ENCODE measurements at places on chromosomes 3 and 15.

GRCh38 chr3:152362086-152362485 lies 93.4 kb downstream of the MBNL1 start:
- DNase-seq: no peak

- DNase-seq: no peak
Measured at GRCh38 chr3:45972534-45973402, 22.9 kb downstream of the FYCO1 start.

- no peak for DNase-seq
Measured at GRCh38 chr3:114846252-114846651, 300.8 kb downstream of the ZBTB20 start.

DNA sequence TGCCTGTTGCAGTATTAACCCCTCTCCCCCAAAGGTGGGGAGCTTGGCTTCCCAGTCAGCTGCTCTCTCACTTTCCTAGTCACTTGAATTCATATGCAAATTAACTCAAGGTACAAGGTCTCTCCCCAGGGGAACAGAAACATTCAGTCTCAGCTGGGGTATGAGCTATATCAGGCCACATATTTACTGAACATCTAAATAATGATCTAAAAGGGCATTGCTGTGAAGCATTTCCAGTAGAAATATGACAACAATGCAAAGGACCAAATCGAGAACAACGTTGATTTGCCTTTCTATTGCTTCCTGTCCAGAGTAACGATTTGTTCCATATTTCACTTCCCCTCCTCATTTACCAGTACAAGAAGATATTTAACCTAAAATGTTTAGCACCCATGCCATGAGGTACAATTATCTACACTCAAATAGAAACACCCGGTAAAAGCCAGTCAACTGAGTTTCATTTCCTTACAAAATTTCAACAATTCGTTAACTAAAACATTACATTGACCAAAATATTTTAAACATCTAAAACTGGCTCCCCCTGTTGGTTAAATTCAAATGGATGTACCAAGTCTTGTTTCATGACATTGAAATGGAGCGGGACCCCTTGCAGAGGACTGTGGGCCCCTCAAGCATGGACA lies 36.5 kb upstream of the KLHL6 start:
- no peak for DNase-seq

DNA sequence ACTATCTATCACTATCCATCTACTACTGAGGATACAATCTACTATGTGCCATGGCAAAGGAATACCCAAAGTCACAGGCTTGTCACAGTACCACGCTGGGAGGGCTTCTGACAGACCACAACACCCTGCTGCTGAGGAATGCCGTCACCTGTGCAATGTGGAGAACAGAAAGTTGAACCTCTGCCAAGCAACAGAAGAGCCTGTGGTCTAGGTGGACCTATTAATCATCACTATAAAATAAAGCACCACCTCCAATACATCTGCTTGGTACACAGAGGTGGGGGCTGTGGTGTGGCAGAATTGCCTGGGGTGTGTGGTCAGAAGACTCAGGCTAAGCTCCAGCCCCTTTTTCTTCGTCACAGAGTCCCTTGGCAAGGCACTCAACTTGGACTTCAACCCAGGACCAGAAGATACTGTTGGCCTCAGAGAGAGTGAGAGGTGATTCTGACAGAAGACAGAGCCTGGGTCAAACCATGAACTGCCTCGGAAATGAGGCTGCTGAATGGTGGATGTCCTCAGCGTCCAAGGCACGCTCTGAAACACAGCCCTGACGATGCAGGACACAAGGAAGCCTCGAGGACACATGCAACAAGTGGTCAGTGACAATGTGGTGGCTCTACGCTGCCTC lies 189.4 kb upstream of the CHRNA7 start:
- DNase-seq: no peak

GRCh38 chr3:143956838-143957237 lies 14.8 kb upstream of the DIPK2A start:
- no peak for DNase-seq

- DNase-seq: no peak
Measured at GRCh38 chr3:144384241-144384979, 412.8 kb downstream of the DIPK2A start.

GRCh38 chr15:97235611-97235985 lies 724.9 kb upstream of the ARRDC4 start:
- no peak for DNase-seq

DNA sequence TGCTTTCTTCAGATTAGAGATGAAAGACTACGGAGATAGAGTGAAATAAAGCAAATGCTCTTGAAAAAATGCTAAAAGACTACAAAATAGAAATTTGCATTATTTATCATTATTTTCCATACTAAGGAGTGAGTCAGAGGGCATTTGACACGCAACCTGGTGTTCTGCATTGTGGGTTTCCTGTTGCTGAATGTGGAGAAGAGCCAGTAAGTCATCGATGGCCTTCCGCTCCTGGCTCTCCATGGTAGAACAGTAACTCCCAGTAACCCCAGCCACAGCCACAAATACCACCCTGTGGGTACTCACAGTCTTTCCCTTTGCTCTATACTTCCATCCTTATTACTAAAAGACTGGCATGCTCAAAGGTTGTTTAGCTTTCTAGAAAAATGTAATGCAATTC lies 61.5 kb downstream of the CGGBP1 start:
- no peak for DNase-seq

GRCh38 chr15:26891448-26892181 lies 24.8 kb downstream of the GABRA5 start:
- no peak for DNase-seq

- DNase-seq: no peak
Measured at GRCh38 chr15:79115986-79116665, 25.5 kb upstream of the RASGRF1 start.

DNA sequence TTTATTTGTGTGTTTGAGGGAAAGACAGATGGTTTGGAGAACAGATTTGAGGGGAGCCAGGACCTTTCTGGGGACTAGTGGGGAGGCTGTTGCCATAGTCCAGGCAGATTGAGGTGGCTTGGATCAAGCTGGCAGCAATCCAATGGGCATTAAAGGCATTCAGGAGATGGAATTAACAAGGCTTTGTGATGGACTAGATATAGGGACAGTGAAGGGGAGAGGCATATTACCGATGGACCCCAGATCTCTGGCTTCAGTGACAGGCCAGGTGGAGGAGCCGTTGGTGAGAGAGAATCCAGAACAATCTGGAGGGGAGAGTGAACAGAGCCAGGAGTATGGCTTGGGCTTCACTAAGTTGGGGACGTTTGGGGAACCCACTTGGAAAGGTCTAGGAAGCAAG lies 124.8 kb downstream of the EEFSEC start:
- DNase-seq: no peak

DNA sequence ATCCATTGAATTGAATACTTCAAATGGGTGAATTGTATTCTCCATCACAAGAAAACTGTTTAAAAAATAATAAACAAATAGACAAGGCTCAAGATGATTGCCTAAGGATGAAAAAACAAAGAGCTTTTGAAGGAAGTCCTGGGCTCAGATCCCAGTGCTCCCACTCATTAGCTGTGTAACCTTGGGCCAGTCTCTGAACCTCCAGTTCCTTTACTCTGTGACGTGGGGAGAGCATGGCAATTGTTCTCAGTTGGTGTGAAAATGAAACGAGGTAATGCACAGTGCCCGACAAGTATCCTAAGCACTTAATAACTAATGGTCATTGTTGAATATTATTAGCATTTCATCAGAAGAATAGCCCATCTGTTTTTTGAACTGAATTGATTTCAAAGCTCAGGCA lies 40.7 kb downstream of the TNIK start:
- no peak for DNase-seq

DNA sequence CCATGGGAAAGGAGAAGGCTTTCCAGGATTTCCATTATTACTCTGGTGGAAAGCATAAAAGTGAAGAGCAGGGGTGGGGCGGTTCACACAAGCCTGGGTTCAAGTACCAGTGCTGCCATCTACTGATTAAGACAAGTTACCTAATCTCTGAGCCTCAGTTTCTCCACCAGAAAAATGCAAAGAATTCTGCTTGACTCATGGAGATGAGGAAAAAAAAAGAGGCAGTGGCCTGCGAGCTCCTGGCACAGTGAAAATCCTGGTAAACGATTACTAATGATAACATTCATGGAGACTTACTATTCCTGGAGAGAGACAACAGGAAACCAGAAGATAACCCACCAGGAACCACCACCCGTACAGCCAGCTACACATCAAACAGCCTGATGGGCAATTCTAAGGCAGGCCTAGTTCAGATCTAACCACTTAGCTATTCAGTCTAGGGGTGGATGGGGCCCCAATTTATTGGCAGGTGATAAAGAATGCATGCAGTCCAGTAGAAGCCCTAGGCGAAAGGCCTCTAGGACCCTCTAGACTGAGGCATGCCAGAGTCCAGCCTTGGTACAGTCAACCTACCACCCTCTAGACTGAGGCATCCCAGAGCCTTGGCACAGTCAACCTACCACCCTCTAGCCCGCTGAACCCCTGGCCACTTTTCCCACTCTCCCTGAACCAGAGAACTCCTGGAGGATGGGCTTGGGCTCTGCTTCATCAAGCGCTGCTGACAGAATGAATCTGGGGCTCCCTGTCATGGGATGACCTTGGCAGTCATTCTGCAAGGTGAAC lies 2.5 kb downstream of the AMOTL2 start:
- DNase-seq: no peak

- DNase-seq: no peak
Measured at GRCh38 chr3:40470701-40471100, 6.2 kb upstream of the ZNF619 start.

DNA sequence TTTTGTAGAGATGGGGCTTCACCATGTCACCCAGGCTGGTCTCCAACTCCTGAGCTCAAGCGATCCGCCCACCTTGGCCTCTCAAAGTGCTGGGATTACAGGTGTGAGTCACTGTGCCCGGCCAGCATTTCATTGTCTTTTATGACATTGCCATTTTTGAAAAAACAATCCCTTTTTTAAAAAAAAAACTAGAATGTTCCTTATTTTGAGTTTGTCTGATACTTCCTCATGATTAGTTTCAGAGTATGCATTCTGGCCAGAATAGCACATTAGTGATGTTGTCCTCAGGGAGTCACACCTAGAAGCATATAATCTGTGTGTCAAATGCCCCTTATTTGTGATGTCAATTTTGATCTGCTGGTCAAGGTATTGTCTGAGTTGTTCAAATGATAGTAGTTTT lies 21.2 kb upstream of the NMD3 start:
- no peak for DNase-seq

- DNase-seq: no peak
Measured at GRCh38 chr15:27422997-27423396, 452.0 kb downstream of the GABRG3 start.

- DNase-seq: no peak
Measured at GRCh38 chr15:96344060-96344705, 13.7 kb downstream of the NR2F2 start.

- DNase-seq: peak; percentile 38
Measured at GRCh38 chr3:8963137-8963853, at the start of gene RAD18. Gene RAD18, minus strand, starts transcription at chr3:8963472. Its CDS starts 87 bp downstream, at chr3:8963385.

- no peak for DNase-seq
Measured at GRCh38 chr3:37944391-37944842, 46.2 kb upstream of the VILL start.

DNA sequence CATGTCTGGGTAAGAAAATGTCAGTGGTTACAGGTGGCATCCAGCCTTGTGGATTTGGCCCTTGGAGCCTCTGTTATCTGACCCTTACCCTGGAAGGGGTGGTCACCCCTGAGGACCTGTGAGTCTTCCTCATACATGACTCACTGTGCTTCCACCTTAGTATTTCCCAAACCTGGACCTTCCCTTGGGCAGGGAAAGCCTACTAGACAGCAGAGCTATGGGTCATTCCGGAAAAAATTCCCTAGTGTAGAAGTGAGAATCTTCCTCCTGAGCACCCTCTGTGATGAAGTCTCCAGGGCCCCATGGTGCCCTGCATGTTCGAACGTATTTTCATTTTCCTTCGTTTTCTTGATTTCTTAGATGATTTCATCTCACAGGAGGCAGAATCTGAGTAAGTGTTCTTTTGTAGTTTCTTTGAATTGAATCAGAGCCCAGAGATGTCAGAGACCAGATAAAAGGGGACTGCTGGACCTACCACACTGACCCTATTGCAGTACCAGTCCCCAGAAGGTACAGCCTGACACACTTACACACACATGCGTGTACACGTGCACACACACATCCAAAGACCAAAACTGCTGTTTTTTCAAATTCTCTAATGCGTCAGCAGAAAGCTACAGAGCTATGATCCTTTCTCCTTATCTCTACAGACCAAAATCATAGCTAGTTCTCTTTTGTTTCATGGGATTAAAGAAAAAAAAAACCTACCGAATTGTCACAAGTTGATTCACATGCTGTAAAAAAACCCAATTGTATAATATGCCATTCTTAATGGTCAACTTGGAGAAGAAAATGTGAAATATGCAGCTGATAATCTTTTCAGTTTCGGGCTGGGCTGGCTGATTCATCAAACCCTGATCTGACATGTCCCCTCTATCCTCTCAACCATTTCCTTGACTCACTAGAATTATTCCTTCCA lies 50.5 kb upstream of the ARHGEF3 start:
- DNase-seq: no peak

DNA sequence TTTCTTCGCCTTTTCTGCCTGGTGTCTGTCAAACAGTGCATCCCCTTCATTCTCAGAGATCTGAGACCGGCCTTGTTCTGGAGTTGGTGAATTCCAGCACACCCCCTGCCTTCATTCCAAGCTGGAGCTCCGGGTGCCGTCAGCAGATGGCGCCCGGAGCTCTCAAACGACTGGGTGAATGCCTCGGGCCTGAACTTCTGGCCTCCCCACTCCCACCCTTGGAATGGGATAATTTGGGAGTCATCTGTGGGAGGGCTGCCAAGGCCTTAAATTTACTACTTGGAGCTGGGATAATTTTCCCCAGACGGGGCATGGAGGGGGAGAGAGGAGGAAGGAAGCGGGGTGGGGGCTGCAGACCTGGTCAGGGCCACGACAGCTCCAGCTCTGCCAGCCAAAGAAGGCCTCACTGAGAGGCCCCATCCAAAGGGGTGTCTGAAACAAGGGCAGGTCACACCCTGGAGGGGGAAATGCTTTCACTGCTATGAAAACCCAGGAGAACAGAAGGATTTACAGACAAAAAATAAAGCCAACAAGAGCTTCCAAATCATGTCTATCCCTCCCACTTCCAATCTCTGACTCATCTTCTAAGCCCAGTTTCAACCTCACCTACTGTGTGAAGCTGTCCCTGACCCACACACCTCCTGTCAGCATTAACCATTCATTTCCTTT lies 187.9 kb downstream of the OPA1 start:
- no peak for DNase-seq

GRCh38 chr3:187267306-187267705 lies 24.2 kb downstream of the MASP1 start:
- DNase-seq: no peak

DNA sequence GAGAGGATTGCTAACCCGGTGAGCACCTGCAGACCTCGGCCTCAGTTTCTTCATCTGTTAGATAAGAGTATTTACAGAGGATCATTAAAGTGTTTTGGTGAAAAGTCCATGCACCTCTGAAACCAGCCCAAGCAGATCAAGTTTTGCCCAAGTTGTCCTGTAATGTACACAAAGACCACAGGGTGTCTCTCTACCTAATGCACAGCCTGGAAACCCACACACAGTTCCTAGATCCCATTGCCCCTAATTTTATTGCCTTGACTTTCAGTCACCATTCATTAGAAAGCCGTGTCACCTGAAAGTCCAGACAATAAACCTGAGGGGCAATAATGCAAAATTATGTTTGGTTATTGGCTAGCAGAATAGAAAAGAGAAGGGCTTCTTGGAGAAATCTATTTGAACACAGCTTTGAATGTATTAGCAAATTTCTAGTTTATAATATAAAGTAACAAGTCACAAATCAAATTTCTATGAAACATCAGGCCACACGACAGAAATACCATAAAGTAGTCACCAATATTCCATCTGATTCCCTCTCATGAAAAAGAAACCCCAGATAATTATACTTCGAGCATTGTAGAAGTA lies 161.3 kb upstream of the SLC2A2 start:
- no peak for DNase-seq

- DNase-seq: no peak
Measured at GRCh38 chr3:23430781-23431398, 227.8 kb downstream of the UBE2E2 start.
